ENCODE measurements at places on chromosomes 16 and 17. TPM values are rescaled to one million over a fixed set of nuclear protein-coding genes. Genes with fewer than 3 reads are reported as not detected.
A peak's percentile ranks its signal among the peaks of the same experiment; 100 is the strongest.

DNA sequence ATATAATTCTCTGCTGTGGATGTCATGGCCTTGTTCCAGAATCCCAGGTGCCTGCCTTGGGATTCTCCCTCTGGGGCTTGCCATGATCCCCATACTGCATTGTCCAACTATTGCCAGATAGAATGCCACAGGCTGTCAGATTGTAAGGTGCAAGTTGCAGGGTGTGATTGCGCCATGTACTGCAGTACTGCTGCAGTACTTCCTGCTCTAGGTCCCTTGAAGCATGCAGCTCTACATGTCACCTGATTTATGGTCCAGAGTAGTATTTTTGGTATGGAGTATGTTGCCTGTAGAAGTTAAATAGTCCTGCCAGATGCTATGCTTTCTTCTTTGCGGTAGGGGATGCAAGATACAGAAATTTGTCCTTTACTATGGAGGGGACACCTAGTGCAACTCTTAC lies 7.0 kb upstream of the SLFN5 start:
- H3K36me3 ChIP-seq: peaks cover 2% of the 10 kb centered on the region
- no peak overlapping the region for H3K27ac ChIP-seq
- peaks cover 7% of the 10 kb centered on the region for H3K4me1 ChIP-seq
- H3K4me3 ChIP-seq: no peak overlapping the region
- DNase-seq: no peak

- H3K27ac ChIP-seq: no peak overlapping the region
- peaks cover 8% of the 10 kb centered on the region for H3K4me1 ChIP-seq
- H3K36me3 ChIP-seq: peaks cover 5% of the 10 kb centered on the region
- no peaks in the 10 kb centered on the region for H3K27me3 ChIP-seq
- H3K4me3 ChIP-seq: no peak overlapping the region
Observed at GRCh38 chr17:57968456-57968855, 13.2 kb upstream of the CUEDC1 start.

GRCh38 chr16:56710181-56710737 lies 19.7 kb upstream of the NUP93 start:
- H3K27ac ChIP-seq: no peak overlapping the region
- H3K4me1 ChIP-seq: no peaks in the 10 kb centered on the region
- H3K36me3 ChIP-seq: no peaks in the 10 kb centered on the region
- H3K4me3 ChIP-seq: no peak overlapping the region
- H3K27me3 ChIP-seq: no peaks in the 10 kb centered on the region

The SLC6A4 gene
- not detected for total RNA-seq

The SLFN12L gene
- total RNA-seq: not detected

GRCh38 chr17:43171586-43172487 lies 823 bp downstream of the NBR1 start:
- H3K4me3 ChIP-seq: no peak overlapping the region
- no peaks in the 10 kb centered on the region for H3K27me3 ChIP-seq
- no peak overlapping the region for H3K27ac ChIP-seq
- peaks cover 14% of the 10 kb centered on the region for H3K36me3 ChIP-seq

GRCh38 chr17:45888392-45888791 lies 6.0 kb upstream of the MAPT start:
- H3K4me1 ChIP-seq: no peaks in the 10 kb centered on the region
- H3K36me3 ChIP-seq: no peaks in the 10 kb centered on the region
- no peak overlapping the region for H3K27ac ChIP-seq
- no peak for DNase-seq
- no peak overlapping the region for H3K4me3 ChIP-seq

The C16orf87 gene
- 15.3 TPM for total RNA-seq

GRCh38 chr16:49437344-49437743 lies 63.7 kb downstream of the C16orf78 start:
- H3K4me1 ChIP-seq: peaks cover 3% of the 10 kb centered on the region
- H3K36me3 ChIP-seq: no peaks in the 10 kb centered on the region
- no peak for DNase-seq
- peaks cover 49% of the 10 kb centered on the region for H3K27me3 ChIP-seq

GRCh38 chr17:61467416-61468262 lies 15.4 kb downstream of the TBX4 start:
- no peak overlapping the region for H3K4me3 ChIP-seq
- no peaks in the 10 kb centered on the region for H3K36me3 ChIP-seq
- peak; percentile 66 for DNase-seq
- no peak overlapping the region for H3K27ac ChIP-seq
- H3K4me1 ChIP-seq: peaks cover 5% of the 10 kb centered on the region

- no peak overlapping the region for H3K27ac ChIP-seq
- no peak overlapping the region for H3K4me3 ChIP-seq
- H3K4me1 ChIP-seq: peaks cover 7% of the 10 kb centered on the region
- H3K27me3 ChIP-seq: no peaks in the 10 kb centered on the region
Observed at GRCh38 chr17:81245665-81246342, 6.7 kb downstream of the NDUFAF8 start.

The TLCD3B gene
- 0.44 TPM for total RNA-seq

GRCh38 chr16:1858189-1858865 lies 13.6 kb downstream of the MEIOB start:
- peak overlapping the region; percentile 60 for H3K4me3 ChIP-seq
- peak overlapping the region; percentile 83 for H3K27ac ChIP-seq
- peaks cover 31% of the 10 kb centered on the region for H3K4me1 ChIP-seq
- no peaks in the 10 kb centered on the region for H3K36me3 ChIP-seq

The CDK5RAP3 gene
- total RNA-seq: 123 TPM

The AANAT gene
- not detected for total RNA-seq

The VAC14 gene
- total RNA-seq: 37.9 TPM

DNA sequence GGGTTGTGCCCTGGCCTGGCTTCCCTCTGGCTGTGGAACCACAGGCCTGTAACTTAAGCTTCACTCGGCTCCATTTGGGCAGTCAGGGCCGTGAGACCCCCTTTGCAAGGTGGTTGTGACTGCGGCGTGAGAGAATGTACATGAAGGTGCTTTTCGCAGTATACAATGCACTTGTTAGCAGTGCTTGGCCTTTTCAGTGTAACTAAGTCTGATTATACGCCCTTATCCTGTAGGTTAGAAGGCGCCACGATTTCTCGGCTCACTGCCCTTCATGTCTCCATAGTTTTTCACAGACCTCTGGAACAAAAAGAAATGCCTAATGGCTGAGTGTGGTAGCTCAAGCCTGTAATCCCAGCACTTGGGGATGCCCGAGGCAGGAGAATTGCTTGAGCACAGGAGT lies 13.3 kb downstream of the SAP30BP start:
- H3K27me3 ChIP-seq: no peaks in the 10 kb centered on the region
- H3K36me3 ChIP-seq: peaks cover 3% of the 10 kb centered on the region

GRCh38 chr17:13508896-13509295 lies 92.8 kb downstream of the HS3ST3A1 start:
- no peaks in the 10 kb centered on the region for H3K27me3 ChIP-seq
- H3K4me3 ChIP-seq: no peak overlapping the region
- H3K4me1 ChIP-seq: peaks cover 26% of the 10 kb centered on the region
- no peaks in the 10 kb centered on the region for H3K36me3 ChIP-seq
- H3K27ac ChIP-seq: peak overlapping the region; percentile 58

DNA sequence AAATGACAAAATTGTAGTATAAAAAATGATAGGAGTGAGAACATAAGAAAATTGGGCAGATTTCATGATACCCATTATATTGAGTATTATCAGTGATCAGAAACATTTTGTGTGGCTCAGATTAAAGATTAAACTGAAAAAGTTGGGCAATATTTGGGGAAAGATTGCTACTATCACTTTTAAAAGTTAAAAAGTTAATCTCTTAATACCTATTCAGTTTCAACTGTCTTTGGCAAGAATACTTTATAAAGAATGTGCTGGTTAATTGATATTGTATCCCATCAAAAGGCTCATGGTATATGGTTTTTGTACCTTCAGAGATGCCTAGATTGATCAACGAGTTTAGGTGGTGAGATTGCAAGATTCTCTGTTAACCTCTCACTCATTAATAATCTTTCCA lies 55.8 kb downstream of the BPTF start:
- H3K27me3 ChIP-seq: no peaks in the 10 kb centered on the region
- no peak overlapping the region for H3K27ac ChIP-seq
- no peak for DNase-seq

GRCh38 chr16:55991843-55992242 lies 116.7 kb upstream of the CES5A start:
- H3K27ac ChIP-seq: no peak overlapping the region
- no peak overlapping the region for H3K4me3 ChIP-seq
- peaks cover 4% of the 10 kb centered on the region for H3K27me3 ChIP-seq
- no peaks in the 10 kb centered on the region for H3K36me3 ChIP-seq

The PRDM7 gene
- total RNA-seq: not detected

DNA sequence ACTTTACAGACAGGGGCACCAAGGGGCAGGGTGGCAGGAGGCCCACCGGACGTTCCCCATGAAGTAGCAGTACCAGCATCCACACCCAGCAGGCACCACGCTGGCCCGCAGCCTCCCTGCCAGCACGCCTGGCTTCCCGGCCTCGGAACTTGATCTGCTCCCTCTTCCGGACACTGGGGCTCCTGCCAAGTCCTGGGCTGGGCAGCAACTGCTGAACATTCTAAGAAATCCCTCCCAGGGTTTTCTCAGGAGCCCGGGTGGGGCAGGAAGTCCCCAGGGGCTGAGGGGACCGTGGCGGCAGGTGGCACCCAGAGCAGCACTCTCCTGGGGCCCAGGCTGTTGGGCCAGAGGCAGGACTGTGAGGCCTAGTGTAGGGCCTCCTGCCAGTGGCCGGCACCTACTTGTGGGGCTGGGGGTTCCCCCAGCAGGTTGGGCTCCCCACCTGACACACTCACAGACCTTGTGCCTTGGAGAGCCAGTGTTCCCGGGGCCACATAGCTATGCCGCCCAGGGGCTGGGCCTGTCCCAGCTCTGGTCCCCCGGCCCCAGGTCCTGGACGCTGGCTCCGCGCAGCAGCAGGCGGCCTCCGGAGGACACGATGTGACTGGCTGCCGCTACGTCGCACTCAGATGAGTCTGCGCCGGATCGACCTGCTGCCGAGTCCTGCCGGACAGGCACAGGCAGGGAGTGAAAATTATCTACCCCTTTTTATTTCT lies 86.2 kb upstream of the CBX4 start:
- no peak for DNase-seq
- peaks cover 7% of the 10 kb centered on the region for H3K4me1 ChIP-seq
- H3K36me3 ChIP-seq: no peaks in the 10 kb centered on the region
- no peak overlapping the region for H3K27ac ChIP-seq
- peaks cover 8% of the 10 kb centered on the region for H3K27me3 ChIP-seq

The FMNL1 gene
- 0.89 TPM for total RNA-seq

DNA sequence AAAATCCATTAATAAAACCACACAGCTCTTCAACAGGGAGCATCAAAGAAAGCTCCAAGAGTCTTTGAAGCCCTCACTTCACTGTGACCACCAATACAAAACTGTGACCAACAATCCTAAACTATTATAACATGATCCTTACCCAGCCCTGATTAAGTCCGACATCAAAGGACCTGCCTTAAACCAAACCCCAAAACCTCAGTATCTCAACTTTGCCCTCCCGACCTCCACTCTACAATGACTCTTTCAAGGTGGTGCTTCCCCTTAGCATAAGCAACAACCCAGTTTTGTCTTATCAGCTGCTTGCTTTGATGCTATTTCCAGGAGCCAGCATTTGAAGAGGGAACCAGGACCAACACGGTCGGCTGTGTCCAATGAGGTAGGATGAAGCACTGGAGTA lies 8.5 kb upstream of the PRSS22 start:
- peaks cover 19% of the 10 kb centered on the region for H3K27me3 ChIP-seq
- H3K27ac ChIP-seq: no peak overlapping the region
- H3K4me1 ChIP-seq: peaks cover 5% of the 10 kb centered on the region
- H3K4me3 ChIP-seq: no peak overlapping the region
- DNase-seq: no peak
- no peaks in the 10 kb centered on the region for H3K36me3 ChIP-seq

DNA sequence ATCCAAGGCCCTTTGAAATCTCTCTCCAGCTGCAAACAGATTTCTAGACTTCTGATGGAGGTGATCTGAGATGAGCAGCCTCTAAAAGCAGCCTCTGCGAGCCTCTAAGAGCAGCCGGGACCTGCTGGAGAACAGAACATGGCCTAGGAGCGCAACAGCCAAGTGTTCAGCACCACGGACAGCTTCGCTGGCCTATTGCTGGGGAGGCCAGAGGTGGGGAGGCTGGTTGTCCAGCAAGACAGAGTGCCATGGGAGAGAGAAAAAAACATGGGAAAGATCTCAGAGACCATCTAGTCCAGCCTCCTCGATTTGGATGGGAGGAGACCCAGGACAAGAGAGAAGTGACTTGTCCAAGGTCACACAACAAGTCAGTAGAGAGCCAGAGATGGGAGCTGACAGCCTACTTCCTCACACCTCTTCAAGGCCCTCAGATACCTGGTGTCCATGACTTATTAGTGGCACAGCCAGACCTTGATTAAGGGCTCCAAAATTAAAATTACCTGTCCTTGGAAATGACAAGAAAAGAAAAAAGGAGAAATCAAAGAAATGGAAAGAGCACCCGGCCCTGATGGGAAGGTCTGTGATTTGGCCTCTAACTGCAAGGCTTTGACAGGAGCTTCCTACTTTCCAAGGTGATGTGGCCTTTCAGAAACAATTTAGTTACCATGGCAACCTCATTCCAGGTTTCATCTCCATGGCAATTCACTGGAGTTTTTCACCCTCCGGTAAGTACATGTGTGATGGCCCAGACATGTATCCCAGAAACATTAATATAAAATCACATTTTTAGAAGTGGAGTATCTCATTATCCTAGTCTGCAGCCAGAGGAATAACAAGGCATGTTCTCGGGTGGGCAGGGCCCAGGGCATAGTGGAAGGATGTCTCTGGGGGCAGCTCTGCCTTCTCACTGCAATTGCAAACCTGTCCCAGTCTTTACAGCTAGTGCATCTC lies 14.5 kb downstream of the RPRML start:
- no peak for DNase-seq
- no peak overlapping the region for H3K4me3 ChIP-seq
- H3K4me1 ChIP-seq: peaks cover 5% of the 10 kb centered on the region
- peaks cover 1% of the 10 kb centered on the region for H3K36me3 ChIP-seq
- H3K27ac ChIP-seq: no peak overlapping the region

DNA sequence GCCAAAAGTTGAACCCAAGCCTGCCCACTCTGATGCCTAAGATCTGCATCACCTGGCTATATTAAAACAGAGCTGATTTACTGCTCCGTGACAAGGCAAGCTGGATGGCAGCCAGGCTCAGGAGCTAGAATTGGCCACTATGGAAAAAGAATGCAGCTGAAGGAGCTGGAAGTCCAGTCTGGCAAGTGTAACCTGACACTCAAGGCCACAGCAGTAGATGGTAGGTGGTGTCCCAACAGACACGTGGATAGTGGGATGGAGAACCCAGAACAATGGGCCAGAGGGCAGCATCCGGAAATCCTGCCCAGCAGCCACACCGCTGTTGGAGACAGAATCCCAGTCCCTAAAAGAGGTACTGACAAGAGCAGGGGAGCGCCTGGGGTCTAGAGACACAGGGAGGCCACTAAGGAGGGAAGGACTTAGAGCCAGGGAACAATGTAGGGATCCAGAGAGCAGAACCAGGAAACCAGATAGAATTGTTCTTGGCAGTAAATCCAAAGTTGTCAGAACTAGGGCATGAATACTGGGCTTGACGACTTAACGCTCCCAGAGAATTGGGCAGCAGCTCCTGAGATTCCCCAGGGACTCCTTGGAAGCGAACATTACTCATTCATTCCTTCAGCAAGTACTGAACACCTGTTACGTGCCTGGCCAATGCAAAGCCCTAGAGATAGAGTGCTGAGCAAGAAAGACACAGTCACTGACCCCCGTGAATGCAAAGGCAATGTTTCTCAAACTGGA lies 85.7 kb downstream of the CDYL2 start:
- DNase-seq: no peak
- H3K4me1 ChIP-seq: no peaks in the 10 kb centered on the region
- no peak overlapping the region for H3K27ac ChIP-seq

GRCh38 chr17:57570724-57571344 lies 174.3 kb downstream of the CCDC182 start:
- no peak for DNase-seq
- H3K27ac ChIP-seq: no peak overlapping the region
- no peaks in the 10 kb centered on the region for H3K36me3 ChIP-seq
- no peaks in the 10 kb centered on the region for H3K27me3 ChIP-seq

The TBC1D3G gene
- not detected for total RNA-seq

Measured in chondrocyte (in vitro differentiated cells).